ENCODE measurements at places on chromosomes 3 and 15.
A peak's percentile ranks its signal among the peaks of the same experiment; 100 is the strongest.

GRCh38 chr15:98286831-98287230 lies 326.3 kb downstream of the ARRDC4 start:
- DNase-seq = no peak

GRCh38 chr3:20772869-20773268 lies 586.9 kb upstream of the SGO1 start:
- DNase-seq = no peak

- DNase-seq = peak; percentile 2
Observed at GRCh38 chr15:55108858-55109518, 87.8 kb downstream of the RSL24D1 start.

DNA sequence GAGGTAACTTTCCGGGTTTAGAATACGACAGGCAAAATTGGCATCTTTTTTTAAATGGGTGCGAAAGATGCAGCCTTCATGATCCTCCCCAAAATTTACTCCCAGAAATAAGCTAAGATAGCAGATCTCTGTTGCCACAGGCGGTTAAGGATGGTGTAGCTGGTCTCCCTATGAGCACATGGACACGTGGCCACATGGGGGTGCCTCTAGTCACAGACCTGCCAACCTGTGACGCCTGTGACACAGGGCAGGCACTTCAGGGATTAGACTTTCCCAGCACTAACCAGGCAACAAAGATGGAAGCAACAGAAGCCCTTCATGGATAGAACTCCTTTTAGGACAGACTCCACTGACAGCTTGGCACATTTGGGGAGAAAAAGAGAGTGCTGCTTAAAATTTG lies 320.3 kb downstream of the THSD4 start:
- no peak for DNase-seq

DNA sequence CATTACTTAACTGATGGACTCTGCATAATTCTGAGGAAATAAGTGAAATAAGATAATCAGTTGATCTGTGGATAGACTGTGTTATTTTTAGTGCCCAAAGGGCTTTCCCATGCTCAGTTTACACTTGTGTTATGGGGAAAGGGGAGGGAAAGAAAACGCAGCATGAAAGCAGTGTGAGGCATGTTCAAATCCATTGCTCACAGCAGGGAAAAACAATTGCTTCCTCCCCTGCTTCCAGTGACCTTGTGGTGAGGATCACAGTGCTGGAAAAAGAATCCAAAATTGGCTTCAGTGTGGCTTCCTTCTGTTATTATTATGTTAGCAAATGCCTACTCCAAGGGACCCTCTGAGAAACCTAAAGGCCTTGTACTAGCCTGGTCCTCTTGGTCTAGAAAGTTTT lies 285.1 kb upstream of the CDIN1 start:
- no peak for DNase-seq

DNA sequence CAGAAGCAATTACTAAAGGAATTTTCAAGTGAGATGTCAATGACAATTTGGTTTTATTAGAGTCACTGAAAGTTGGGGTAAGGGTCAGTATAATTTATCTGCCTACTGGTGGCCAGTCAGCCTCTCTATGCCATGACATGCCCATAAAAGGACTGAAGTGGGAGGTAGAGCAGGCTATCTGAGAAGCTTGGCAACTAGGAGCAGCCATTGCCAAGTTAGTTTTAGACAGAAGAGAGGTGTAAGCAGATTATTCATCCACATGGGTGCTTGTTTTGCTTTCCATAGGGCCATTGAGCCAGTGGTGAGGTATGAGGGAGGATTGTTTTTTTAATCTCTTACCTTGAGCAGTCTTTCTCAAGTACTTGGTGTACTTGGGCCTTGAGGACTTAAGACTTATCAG lies 8.1 kb upstream of the RBP1 start:
- no peak for DNase-seq

DNA sequence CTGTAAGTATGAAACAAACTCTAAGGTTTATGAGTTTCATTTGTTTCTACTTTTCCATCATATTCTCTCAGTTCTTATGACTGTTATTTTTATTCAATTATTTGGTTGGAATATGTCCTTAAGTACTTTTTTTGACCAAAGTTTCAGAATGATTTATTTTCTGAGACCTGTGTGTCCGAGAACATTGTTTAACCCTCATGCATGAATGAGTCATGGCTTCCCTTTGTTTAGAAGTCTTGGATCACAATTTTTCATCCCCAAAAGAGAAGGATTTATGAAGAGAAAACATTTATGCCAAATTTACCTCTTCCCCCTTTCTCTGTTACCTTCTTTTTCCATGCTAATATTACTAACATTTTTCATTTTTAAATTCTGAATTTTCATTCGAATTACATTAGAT lies 518.0 kb upstream of the NR2F2 start:
- no peak for DNase-seq

DNA sequence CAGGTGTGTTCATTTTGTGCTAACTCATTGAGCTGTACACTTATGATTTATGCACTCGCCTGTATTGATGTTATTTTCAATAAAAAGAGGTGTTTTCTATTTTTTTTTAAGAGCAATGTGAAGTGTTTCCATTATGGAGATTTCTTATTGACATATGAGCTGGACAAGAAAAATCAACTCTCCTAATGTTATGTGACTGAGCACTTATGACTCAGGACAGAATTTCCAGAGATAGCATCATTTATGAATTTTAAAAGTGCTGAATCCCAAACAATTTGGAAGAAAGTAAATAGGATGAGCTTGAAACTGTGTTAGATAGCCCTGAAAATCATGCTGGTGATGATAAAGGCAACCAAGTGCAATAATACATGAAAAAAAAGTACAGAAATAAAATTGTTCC lies 118.9 kb downstream of the RFTN1 start:
- no peak for DNase-seq

DNA sequence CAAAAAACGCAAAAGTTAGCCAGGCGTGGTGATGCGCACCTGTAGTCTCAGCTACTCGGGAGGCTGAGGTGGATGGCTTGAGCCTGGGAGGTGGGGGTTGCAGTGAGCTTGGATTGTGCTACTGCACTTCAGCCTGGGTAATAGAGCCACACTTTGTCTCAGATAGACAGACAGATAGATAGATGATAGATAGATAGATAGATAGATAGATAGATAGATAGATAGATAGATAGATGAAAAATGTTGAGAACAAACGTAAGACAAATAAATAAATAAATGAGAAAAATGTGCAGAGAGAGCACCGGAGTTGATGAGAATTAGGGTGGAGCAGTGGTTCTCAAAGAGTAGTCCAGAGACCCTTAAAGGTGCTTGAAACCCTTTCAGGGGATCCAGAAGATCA lies 58.4 kb upstream of the ARL8B start:
- no peak for DNase-seq

DNA sequence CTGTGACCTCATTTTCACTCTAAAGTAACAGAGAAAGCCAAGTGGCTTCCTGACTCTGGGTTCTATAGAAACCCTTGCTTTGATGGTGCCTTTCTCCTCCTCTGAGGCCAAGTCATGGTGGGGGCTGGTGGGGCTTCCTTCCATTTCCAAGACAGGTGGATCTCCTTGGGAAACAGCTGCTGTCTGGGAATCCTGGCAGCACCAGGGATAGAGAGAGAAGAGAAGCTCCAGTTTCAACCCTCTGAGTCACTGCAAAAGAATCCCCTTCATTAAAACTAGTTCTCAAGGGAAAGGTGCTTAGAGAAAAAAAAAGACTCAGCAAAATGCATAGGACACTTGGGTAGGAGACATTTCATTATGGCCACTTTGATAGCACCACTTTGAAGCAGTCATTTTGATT lies 614.4 kb downstream of the FHIT start:
- DNase-seq = no peak

GRCh38 chr3:126277629-126278378 lies 79.4 kb downstream of the KLF15 start:
- no peak for DNase-seq
